Suprapubic skin (tissue), 4 donors: ENCODE measurements at places on chromosomes 2 and 18.

- DNase-seq: no peak
Observed at GRCh38 chr2:62504657-62505056, 1.3 kb downstream of the TMEM17 start.

- DNase-seq: no peak
Observed at GRCh38 chr2:235421618-235422017, 72.2 kb upstream of the AGAP1 start.

DNA sequence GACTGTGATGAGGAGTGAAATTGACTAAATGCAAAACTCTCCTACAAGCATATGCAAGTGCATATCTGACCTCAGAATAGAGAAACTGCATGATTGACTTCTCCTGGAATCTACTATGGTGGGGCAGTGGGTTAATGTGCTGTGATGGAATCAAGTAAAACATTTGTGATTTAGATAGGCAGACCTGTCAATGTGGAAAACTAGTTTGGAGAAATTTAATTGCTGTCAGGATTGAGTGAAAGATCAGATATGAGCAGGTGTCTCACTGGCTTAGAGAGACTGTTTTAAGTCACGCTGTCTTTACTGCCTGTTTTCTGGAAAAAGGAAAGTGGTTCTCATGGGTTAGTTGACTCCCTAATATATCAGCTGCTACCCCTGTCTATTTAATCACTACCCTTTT is 881.0 kb upstream of the CNTNAP5 start:
- DNase-seq: no peak

DNA sequence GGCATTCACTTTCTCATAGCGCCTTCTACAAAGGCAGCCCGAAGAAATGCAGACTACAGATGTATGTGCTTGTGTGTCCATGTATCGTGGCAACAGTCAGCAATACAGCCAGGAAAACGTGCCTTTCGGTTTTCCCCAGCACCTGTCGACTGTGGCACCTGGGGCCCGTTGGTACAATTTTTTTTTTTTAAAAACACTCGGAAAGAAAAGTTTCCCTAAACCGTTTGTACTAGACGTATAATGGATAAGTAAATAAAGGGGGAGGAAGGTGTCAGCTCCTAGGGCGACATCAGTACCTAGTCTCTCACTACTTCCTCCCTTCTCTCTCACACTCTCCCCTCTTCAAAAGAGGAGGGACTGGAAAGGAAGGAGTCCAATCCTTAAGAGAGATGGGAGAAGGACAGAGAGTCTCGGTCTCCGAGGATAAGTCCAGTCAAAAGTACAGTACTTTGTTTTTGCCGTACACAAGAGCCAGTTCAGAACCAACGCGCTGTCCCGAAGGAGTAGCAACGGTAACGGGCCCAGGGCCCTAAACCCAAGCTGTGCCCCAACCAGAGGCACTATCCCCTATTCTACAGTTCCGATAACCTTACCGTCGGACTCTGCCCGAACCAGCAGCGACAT is 759 bp downstream of the PPP4R3B start:
- DNase-seq: no peak

- no peak for DNase-seq
Observed at GRCh38 chr2:102226171-102226570, 39.3 kb downstream of the IL1RL2 start.

DNA sequence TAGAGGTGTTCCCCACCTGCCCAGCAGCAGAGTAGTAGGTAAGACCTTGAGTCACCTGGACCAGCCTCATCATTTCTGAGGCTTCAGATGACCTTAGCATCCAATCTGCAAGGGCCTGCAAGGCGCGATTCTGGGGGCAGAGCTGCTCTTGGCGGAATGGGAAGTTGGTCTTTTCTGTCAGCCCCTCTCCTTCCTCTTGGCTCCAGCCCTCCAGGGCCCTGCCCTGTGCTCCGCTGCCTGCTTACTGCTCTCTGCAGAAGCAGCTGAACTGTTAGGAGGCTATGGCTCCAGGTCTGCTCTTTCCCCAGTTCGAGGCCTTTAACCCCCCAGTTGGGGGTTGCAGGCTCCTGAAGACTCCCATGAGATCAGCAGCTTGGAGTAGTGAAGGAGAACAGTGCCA is 96.1 kb upstream of the MCFD2 start:
- no peak for DNase-seq

GRCh38 chr18:65753520-65753919 is 2.7 kb downstream of the CDH7 start:
- DNase-seq: no peak

- no peak for DNase-seq
Observed at GRCh38 chr18:35713545-35713944, 132.0 kb downstream of the GALNT1 start.

GRCh38 chr18:11861583-11862288 is 10.5 kb downstream of the CHMP1B start:
- no peak for DNase-seq

DNA sequence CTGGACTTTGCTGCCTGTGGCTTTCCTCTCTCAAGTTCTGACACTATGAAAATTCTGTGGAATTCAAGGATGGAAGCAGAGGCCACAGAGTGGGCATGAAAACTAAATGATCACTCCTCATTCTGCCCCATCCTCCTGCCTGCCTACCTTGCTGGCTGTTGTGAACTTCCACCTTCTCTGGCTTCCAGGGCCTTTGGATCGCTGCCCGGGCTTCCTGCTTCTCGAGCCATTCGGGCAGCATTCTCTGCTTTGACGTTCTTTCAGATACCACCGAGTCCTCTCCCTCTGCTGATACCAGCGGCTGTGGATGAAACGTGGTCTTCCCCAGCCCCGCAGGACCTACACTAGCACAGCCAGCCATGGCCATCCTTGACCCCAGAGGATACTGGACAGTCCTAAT is 327.7 kb upstream of the SLC14A2 start:
- DNase-seq: no peak

DNA sequence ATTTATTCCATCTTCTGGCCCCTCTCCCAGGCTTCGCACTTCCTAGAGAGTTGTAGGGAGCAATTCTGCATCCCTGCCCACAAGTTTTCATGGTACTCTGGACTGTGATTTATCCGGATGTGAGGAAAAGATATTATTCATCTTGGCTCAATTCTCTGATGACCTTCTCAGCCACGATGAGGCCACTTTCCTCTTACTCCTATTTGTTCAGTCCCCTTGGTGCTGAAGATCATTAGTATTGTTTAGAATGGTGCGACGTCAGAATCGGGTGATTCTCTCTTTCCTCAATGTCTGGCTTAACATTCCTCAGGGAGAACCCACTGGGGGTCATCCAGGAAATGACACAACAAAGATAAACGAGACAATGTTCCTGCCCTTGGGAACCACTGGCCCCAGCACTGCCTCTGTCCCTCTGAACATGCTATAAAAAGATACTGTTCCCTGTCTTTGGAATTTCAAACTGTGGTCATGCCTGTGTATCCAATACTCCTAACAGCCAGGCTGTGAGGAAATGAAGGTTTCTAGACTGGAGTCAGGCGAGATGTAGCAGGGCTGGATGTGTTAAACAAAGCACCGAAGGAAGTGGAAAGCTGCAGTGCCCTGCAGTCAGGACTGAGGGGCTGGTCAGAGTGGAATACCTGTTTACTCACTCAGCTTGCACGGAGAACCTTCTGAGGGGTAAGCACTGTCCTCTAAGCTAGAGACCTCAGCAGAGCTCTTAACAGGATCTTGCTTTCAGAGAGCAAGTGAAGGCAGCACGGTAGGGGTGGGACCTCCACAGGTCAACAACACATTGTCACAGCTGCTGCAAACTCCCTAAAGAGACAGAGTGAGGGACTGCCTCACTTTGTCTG is 12.9 kb upstream of the GLI2 start:
- DNase-seq: peak; percentile 37

- no peak for DNase-seq
Observed at GRCh38 chr2:165681841-165682240, 112.2 kb downstream of the GALNT3 start.
